ENCODE measurements at places on chromosomes 2 and 18.

GRCh38 chr18:79955302-79956075 lies 4.0 kb upstream of the SLC66A2 start:
- peak; percentile 58 for DNase-seq

- no peak for DNase-seq
Observed at GRCh38 chr2:230601510-230601909, 111.1 kb upstream of the CAB39 start.

- peak; percentile 41 for DNase-seq
Observed at GRCh38 chr2:96954011-96954846, 32.2 kb downstream of the FAM178B start.

DNA sequence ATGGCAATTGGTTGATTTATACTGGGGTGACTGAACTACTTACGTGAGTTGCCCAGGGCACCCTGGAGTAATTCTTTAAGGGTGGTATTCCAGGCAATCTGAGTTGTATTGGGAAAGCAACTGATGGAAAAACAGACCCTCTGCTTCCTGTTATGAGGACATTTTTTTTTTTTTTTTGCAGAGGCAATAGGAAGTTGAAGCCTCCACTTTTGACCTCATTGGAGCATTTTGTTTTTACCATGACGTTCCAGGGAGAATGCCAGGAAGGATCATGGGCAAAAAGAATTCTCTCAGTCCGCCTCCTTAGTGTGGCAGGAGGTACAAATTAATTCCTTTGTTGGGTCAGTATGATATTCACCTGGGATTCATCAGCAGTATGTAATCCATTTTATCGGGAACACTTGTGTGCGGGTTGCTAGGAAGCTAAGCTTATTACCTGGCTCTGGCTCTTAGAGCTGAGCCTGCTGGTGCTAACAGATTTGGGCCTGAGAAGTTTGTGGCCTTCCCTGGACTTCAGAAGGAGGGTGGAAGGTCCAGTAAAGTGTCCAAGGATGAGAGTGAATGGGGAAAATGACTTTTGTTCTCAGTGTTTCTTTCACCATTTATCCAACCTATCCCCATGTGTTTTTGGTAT lies 272.9 kb upstream of the EPAS1 start:
- no peak for DNase-seq

DNA sequence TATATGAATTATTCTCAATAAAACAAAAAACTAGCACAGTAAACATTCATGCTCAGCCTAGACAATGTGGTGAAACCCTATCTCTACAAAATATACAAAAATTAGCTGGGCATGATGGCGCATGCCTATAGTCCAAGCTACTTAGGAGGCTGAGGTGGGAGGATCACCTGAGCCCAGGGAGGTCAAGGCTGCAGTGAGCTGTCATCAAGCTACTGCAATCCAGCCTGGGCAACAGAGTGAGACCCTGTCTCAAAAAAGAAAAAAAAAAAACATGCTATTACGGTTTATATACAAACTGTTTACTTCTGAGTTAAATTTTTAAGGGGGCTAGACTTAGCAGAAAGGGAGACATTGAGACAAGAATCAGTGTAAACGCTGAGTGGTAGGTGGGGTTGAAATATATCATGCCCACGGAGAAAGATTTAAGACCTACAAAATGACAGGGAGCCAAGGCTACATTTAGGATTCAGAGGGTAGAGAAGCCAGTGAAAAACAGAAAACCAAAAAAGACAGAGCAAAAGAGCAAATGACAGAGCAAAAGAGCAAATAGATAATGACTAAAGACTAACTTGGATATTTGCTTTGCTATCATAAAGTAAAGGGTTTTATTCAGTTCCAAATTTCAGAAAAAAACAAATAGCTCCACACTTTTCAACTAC lies 7.5 kb downstream of the TTC32 start:
- no peak for DNase-seq

DNA sequence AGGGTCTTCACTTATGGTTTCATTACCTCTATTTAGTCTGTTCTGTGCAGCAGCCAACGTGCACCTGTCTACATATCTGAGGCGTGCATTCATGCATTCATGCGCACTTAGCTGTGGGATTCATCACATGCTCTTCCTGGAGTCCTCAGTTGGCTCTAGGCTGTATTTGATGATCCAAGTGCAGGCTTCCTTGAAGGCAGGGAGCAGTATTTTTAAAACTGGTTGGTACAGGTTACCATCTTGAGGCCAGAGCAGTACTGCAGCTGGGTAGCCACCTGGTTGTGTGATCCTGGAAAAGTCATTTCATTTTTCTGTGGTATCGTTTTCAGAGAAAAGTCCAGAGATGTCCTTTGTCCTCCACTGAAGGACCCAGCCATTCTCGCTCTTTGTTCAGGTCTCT lies 109.8 kb downstream of the EN1 start:
- no peak for DNase-seq

GRCh38 chr2:186382932-186383331 lies 103.1 kb upstream of the ZC3H15 start:
- DNase-seq = no peak

- peak; percentile 22 for DNase-seq
Observed at GRCh38 chr2:208406474-208407451, at the start of gene PTH2R. PTH2R (plus strand) TSS chr2:208406792; CDS start chr2:208407044, 252 bp downstream.

GRCh38 chr2:71962350-71962749 lies 185.3 kb downstream of the CYP26B1 start:
- DNase-seq = no peak

DNA sequence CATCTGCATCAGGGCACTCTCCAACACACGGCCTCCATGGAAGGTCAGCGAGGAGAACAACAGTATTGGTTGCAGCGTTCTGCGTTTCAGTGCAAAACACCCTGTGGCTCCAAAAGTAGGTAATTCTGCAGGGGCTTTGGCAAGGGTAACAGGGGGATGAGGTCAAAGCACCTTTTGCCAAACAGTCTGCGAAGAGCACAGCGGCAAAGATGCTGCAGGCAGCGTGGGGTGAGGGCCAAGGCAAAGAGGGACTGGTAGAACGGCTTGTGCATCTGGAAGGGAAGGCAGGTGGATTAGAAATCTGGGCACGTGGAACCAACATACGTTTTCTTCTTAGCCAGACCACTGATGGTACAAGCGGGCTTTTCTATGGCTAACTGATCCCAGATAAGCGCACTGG lies 26.6 kb upstream of the GBX2 start:
- DNase-seq = no peak

DNA sequence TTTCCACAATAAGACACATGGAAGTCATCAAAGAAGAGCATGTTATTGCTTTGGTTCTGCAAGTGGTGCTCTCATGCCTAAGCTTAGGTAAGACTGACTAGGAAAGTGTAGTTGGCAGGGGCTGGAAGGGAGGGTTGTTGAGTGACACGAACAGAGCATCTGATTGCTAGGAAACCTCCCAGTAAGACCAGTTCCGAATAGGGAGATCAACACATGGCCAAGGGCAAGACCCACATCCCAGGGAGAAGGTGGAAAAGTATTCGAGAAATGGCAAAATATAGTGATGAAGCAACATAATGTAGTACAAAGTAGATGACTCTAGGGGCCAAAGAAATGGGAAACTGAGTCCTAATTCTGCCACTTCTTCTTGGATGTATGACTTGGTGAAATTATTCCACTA lies 33.8 kb upstream of the FMNL2 start:
- no peak for DNase-seq

GRCh38 chr2:226077031-226077430 lies 677.5 kb downstream of the NYAP2 start:
- DNase-seq = no peak

DNA sequence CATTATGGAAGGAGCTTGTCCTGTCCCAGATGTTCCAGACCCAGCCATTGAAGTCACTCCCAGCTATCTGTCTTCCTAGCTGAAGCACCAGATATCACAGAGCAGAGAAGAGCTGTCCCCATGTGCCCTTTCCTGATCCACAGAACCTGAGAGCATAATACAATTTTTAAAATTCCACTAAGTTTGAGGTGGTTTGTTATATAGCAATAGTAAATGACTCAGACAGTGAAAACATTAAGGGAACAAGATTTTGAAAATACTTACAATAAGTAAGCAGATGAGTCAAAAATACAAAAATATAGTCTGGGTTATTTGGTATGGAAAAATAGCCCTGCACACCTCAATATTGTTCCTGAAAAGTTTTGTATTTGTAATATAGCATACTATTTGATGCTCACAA lies 85.8 kb upstream of the GLS start:
- no peak for DNase-seq

DNA sequence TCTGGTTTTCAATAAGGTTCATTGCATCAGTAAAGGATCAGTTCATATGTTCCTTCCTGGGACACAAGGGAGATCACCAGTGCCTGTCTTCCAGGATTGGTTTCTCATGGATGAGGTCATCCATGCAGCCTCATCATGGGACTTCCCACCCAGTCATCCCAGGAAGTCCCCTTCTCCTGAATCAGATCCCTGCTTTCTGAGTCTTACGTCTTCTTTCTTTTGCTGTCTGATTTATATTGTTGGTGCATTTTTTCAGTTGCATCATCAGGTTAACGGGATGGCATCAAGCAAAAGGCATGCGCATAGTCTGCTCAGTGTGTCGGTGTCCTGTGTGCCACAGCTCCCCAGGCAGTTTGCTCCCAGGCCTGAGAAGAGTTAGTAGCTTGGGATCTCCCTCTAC lies 105.9 kb downstream of the SOX11 start:
- no peak for DNase-seq

GRCh38 chr2:68032702-68033101 lies 30.1 kb downstream of the C1D start:
- DNase-seq = no peak

DNA sequence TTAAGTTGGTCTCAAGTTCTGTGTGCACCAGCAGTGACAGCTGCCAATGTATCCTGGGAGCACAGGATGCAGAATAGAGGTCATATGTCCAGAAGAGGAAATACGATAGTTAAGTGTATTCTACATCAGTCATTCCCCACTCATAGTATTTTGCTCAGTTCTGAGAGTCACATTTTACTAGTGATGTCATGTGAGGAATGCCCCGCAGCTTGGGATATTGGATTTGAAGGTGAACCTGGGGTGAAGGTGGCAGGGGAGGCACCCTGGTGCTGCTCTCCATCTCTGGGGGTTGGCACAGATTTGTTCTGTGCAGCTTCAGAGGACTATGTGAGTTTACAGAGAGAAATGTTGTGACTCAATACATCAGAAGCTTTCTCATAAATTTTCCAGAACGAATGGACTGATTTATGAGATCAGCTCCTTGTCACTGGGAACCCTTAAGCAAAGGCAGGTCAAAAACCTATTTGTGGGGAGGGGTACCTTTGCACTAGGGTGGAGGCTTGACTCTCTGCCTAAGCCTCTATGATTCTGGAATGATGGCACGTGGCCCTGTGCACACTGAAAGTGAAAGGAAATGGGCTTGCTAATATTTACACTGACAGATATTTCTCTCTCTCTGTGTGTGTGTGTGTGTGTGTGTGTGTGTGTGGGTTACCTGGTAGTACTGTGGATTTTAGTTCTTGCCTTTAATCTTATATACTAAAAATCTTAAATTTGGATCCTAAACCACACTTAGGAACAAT lies 95.9 kb downstream of the NEB start:
- peak; percentile 35 for DNase-seq

- DNase-seq = no peak
Observed at GRCh38 chr18:22424565-22424963, 6.8 kb upstream of the CTAGE1 start.

GRCh38 chr2:108229875-108230274 lies 9.9 kb upstream of the SULT1C3 start:
- no peak for DNase-seq

GRCh38 chr2:235080101-235080500 lies 128.3 kb downstream of the SH3BP4 start:
- no peak for DNase-seq

- DNase-seq = peak; percentile 78
Observed at GRCh38 chr2:24359129-24360049, 947 bp downstream of the ITSN2 start.

DNA sequence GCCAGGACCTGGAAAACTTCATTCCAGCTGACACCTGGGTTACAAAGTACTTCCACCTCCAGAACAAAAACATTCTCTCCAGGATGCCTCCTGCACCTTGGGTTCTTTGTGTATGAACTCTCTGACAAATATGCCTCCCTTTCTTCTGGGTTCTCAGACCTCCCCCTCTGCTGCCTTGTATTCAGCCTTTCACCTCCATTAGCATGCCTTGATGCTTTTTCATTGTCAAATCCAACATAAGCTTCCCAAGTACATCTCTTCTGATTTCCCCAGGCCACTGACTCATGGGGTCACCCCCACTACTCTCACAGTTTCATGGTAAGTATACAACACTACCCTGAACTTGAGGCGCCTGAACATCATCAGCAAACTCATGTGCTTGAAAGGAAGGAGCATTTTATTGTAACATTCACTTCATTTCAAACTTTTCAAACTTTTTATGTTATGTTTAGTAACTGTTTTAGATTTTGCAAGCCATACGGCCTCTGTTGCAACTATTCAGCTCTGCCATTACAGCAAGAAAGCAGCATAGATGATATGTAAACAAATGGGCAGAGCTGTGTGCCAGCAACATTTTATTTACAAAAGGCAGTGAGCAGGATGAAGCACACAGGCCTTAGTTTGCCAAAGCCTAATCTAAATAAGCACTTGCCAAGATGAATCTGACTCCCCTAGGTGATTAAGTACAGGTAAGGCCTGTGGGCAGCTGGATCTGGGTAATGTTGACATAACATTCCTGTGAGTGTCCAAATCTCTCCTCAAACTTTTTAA lies 32.5 kb upstream of the MRPS9 start:
- DNase-seq = no peak

DNA sequence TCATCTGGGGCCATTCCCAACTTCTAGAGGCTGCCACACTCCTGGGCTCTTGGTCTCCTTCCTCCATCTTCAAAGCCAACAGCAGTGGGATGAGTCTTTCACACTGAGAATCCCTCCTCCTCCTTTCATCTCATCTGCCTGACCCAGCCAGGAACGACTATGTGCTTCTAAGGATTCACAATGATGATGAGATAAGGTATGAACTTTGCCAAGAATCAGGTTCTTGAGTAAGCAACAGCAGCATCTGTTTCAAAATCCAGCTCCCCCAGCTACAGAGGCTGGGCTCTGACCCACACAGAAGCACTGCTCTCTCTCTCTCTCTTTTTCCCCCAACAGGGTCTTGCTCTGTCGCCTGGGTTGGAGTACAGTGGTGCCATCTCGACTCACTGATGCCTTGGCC lies 46.4 kb downstream of the TIMM21 start:
- DNase-seq = no peak

DNA sequence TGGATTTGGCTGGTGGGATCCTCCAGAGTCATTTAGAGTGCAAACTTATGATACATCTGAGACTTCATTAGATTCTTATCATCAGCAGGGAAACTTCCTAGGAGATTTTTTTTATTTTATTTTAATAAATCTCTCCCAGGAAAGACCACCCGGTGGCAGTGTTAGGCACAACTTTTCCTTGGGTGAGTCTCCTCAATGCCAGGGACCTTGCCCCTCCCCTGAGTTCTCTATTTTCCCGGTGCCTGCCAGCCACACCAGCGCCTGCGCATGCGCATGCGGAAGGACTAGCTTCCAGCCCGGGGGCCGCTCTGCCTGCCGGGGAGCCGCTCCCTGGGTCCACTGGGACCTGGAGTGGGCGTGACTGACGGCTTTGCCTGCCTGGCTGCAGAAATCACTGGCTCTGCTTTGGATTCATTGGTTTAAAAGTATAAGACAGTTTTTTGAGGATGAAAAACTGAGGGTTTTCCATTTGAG lies 86.6 kb downstream of the TMEM182 start:
- DNase-seq = peak; percentile 25

- DNase-seq = no peak
Observed at GRCh38 chr2:1799174-1799573, 54.9 kb upstream of the PXDN start.
